Thoracic aorta (tissue), 2 donors: ENCODE measurements at places on chromosomes 13 and 19. TPM values are rescaled to one million over a fixed set of nuclear protein-coding genes. Genes with fewer than 3 reads are reported as not detected.

The LINGO3 gene
- 0.27 TPM for total RNA-seq

GRCh38 chr19:51246164-51246552, 4.7 kb upstream of the SIGLECL1 start:
- no peak overlapping the region for H3K4me3 ChIP-seq
- H3K4me1 ChIP-seq: no peaks in the 10 kb centered on the region
- no peaks in the 10 kb centered on the region for H3K27me3 ChIP-seq
- H3K27ac ChIP-seq: no peak overlapping the region

DNA sequence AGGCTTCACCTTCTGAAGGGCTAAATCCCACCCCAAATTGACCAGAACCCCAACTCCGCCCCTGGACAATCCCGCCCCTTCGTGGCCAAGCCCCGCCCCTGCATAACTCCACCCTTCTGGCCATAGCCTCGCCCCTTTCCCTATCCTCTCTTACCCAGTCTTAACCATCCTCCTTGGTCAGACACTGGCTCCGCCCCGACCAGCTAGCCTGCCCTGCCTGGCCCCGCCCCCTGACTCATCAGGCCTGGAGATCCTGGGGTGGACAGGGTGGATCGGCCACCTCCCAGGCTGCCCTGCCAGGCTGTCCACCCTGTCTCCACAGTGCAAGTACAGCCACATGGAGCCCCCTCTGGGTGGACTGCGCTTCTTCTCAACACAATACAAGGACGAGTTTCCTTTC, 8.0 kb upstream of the ZNF358 start:
- no peak overlapping the region for H3K4me3 ChIP-seq
- H3K27ac ChIP-seq: no peak overlapping the region
- peak; percentile 69 for DNase-seq
- H3K27me3 ChIP-seq: no peaks in the 10 kb centered on the region
- H3K36me3 ChIP-seq: no peaks in the 10 kb centered on the region

- no peak for DNase-seq
- no peaks in the 10 kb centered on the region for H3K27me3 ChIP-seq
- no peaks in the 10 kb centered on the region for H3K4me1 ChIP-seq
- H3K4me3 ChIP-seq: no peak overlapping the region
Observed at GRCh38 chr13:36966404-36966803, 32.7 kb downstream of the ALG5 start.

- H3K27ac ChIP-seq: no peak overlapping the region
- peaks cover 7% of the 10 kb centered on the region for H3K36me3 ChIP-seq
- no peaks in the 10 kb centered on the region for H3K4me1 ChIP-seq
- no peaks in the 10 kb centered on the region for H3K27me3 ChIP-seq
- no peak overlapping the region for H3K4me3 ChIP-seq
Observed at GRCh38 chr19:2337329-2337707, 8.8 kb downstream of the SPPL2B start.

GRCh38 chr13:37647031-37647650, 48.6 kb upstream of the POSTN start:
- H3K27me3 ChIP-seq: no peaks in the 10 kb centered on the region
- no peak for DNase-seq
- peaks cover 6% of the 10 kb centered on the region for H3K4me1 ChIP-seq
- H3K27ac ChIP-seq: no peak overlapping the region
- H3K4me3 ChIP-seq: no peak overlapping the region
- no peaks in the 10 kb centered on the region for H3K36me3 ChIP-seq

- H3K27ac ChIP-seq: no peak overlapping the region
- H3K36me3 ChIP-seq: no peaks in the 10 kb centered on the region
- H3K27me3 ChIP-seq: no peaks in the 10 kb centered on the region
- H3K4me3 ChIP-seq: no peak overlapping the region
- no peak for DNase-seq
Observed at GRCh38 chr19:33470686-33471085, 50.9 kb downstream of the PEPD start.

- peaks cover 8% of the 10 kb centered on the region for H3K4me1 ChIP-seq
- no peak for DNase-seq
- no peaks in the 10 kb centered on the region for H3K36me3 ChIP-seq
- H3K4me3 ChIP-seq: no peak overlapping the region
Observed at GRCh38 chr13:27976362-27977091, 7.4 kb upstream of the CDX2 start.

DNA sequence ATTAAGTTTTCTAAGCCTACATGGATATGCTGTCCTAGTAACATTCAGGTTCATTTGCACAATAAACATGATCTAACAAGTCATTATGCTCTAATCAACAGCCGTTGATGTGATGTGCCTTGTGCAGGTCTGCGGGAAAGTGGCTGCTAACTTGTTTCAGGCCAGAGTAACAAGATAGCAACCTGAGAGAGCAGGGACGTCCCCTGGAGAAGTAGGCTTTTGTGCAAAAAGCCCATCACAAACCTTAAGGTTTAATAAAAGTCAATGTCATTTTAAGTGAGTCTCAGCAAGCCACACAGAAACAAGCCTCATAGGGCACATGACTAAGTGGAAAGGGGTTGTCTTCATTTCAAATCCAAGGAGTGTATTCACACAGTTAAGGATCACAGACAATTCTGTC, 17.6 kb downstream of the FOXO1 start:
- H3K36me3 ChIP-seq: no peaks in the 10 kb centered on the region
- no peak overlapping the region for H3K27ac ChIP-seq
- no peak for DNase-seq
- no peaks in the 10 kb centered on the region for H3K27me3 ChIP-seq

- H3K27me3 ChIP-seq: no peaks in the 10 kb centered on the region
- DNase-seq: no peak
- H3K4me1 ChIP-seq: no peaks in the 10 kb centered on the region
- H3K4me3 ChIP-seq: no peak overlapping the region
- no peaks in the 10 kb centered on the region for H3K36me3 ChIP-seq
Observed at GRCh38 chr19:423691-424466, 14.9 kb upstream of the C2CD4C start.

DNA sequence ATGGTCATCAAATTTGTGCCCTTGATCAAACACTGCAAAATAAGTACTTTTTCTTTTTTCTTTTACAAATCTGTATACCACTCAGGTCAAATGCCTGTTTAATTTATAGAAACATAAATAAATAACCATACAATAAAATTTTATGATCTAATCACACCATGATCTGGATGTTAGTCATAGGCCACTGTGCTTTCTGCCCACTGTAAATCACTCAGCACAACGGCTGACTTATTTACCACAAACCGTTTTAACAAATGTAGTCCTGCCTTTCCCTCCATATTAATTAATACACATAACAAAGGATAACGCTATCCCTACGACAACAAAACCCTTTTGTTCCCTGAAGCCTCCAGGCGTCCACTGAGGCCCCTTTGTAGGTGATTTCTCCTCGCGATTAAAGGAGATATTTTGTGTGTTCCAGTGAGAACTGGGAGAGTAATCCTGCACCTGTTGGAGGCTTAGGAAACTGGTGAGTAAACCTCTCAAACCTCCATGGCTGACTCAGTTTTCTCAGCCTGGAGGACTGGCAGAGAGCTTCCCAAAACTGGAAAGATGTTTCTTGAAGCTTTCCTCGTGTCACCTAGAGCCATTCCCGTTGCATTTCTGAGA, 477.1 kb upstream of the SGCG start:
- H3K4me3 ChIP-seq: no peak overlapping the region
- no peak for DNase-seq
- no peak overlapping the region for H3K27ac ChIP-seq
- H3K27me3 ChIP-seq: no peaks in the 10 kb centered on the region

- DNase-seq: no peak
- H3K36me3 ChIP-seq: no peaks in the 10 kb centered on the region
- no peak overlapping the region for H3K27ac ChIP-seq
- H3K4me3 ChIP-seq: no peak overlapping the region
- H3K27me3 ChIP-seq: no peaks in the 10 kb centered on the region
- H3K4me1 ChIP-seq: no peaks in the 10 kb centered on the region
Observed at GRCh38 chr13:59458908-59459579, 704.7 kb downstream of the DIAPH3 start.

DNA sequence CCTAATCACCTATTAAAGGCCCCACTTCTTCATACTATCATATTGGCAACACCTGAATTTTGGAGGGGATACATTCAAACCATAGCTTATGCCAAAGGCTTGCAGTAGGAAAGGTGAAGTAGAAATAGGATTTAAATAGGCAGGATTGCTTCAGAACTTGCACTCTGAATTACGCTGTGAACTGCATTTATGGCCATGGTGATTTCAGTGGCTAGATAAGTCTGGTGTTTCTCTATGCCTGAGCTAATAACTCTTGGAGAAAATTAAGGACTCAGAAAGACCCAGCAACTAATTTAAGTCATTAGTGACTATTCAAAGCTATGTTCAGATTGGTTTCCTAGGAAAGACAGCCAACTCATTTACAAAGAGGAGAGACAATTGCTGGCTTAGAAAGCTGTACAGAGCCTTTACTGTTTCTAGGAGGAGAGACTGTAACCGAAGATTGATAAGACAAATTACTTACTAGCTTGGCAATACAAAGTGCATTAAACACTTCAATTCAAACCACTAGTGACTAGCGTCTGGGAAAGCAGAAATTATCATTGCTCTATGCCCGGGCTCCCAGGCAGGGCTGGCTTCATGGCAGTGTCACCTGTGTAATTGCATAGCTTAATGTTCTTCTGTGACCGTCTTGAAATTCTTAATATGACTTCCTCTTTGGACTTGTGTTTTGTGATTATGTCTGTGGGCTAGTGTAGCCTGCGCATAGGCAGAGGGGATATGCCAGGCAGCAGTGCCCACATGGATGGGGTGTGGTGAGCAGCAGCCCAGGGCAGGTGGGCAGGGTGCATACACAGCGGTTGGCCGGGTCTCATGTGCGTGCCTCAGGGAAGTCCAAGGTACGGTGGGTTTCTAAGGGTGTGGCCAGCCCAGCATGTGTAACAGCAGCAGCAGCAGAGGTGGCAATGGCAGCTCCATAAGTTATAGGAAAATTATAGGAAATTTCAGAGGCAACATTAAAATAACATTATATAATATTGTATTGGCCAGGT, 60.1 kb downstream of the KL start:
- H3K27ac ChIP-seq: no peak overlapping the region
- H3K4me3 ChIP-seq: no peak overlapping the region
- no peaks in the 10 kb centered on the region for H3K4me1 ChIP-seq
